Upper lobe of right lung (tissue), 1 donor: ENCODE measurements at places on chromosomes 11 and 22.

DNA sequence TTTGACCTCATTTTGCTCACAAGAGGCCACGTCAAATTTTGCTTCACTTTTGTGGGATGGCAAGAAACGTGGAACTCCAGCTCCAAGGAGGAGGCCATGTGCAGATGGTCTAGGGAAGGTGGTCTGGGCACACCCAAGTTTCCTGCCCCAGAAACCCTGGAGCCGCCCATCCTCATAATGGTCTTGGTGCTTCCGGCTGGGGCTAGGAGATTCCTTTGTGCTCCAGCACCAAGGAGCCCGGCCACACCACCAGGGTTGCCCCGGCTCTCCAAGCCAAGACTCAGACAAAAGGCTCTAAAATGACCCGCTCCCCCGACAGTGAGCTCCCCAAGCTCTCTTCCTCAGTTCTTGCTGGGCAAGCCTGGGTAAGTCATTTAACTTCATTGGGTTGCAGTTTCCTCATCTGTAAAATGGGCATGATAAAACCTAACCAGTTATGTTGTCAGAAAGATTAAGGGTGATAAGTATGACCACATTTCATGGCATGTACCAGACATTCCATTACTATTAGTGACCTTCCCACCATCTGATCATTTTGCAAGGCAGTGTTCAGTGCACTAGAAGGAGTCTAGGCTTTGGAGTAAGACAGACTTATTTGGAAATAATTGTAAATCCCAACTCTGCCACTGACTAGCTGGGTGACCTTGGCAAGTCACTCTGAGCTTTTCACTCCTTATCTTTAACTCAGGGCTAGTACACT is 23.3 kb downstream of the DKK3 start:
- DNase-seq: peak; percentile 48

DNA sequence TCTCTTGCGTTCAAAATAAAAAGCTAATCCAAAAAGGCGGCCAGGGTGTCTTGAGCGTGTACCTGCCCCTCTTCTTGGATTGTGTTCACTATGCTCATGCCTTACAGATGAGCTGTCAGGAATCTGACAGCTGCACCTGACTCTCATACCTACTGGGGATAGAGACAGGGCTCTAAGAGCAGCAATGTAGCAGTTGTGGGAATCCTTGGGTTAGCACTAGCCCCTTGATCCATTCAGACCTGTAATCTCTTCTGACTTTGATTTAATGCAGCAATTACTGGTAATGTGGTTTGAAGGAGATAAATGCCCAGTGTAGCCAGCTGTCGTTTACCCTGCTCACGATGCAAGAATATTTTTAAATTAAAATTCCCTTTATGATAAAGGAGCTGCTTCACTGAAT is 145.8 kb downstream of the APOL5 start:
- no peak for DNase-seq

DNA sequence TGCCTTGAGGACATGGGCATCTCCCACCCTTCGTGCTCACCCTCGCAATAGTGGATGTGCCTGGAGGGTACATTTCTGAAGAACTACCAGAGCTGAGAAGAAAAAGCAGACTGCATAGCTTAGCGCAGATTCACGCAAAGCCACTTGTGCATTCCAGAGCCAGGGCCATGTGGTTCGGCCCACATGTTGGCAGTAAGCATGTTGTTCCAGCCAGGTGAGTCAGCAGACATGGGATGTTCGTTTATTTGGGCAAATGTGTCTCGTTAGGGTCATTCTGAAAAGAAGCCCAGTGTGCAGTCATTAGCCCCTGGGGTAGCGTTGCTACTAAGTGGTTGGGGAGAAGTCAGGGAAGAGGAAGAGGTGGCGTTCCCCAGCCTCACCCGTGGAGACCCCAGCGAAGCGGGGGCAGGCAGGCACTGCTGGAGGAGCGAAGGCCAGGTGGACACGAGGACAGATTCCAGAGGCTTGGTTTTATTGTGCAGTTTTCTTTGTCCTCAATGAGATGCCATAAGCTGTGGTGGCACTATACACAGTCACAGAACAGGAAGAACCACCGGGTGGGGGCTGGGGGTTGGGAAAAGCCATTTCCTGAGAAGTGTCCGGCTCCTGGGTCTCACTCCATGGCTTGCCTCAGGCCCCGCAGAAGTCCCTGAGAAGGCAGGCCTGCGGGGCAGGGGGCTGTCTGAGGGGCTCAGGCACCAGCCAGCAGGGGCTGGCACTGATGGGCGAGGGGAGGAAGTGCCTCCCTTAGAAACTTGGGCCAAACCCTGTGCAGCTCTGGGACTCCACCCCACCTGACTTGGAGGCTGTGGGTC is 5.0 kb downstream of the THY1 start:
- DNase-seq: no peak

DNA sequence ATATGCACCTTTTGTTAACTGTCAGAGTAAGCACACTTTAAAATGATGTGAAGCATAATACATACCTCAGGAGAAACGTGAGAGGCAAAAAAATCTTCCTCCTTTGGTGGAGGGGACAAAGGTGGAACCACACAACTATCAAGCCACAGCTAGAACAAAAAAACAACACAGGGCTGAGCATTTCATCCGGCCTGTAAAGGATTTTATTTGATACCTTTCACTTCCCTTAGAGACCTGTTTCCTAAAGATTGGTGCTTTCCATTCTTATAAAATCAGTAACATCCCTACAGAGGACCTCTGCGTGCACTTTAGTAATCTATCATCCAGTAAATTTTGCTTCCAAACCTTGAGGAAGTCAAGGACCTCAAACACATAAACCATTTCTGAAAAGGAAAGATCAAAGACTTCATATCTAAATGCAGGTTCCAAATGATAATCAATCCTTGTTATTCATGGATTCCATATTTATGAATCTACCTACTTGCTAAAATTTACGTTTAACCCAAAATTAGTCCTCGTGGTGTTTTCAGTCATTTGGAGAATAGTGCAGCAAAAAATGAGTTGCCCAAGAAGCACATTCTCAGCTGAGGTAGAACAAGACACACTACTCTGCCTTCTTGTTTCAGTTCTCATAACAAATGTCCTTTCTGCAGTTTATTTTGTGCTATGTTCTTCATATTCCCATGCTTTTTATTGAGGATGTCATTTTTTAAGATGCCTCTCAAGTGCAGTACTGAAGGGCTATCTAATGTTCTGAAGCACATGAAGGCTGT is 22.7 kb downstream of the ARFGAP3 start:
- no peak for DNase-seq

GRCh38 chr11:76735841-76736240 is 47.3 kb upstream of the TSKU start:
- DNase-seq: no peak

DNA sequence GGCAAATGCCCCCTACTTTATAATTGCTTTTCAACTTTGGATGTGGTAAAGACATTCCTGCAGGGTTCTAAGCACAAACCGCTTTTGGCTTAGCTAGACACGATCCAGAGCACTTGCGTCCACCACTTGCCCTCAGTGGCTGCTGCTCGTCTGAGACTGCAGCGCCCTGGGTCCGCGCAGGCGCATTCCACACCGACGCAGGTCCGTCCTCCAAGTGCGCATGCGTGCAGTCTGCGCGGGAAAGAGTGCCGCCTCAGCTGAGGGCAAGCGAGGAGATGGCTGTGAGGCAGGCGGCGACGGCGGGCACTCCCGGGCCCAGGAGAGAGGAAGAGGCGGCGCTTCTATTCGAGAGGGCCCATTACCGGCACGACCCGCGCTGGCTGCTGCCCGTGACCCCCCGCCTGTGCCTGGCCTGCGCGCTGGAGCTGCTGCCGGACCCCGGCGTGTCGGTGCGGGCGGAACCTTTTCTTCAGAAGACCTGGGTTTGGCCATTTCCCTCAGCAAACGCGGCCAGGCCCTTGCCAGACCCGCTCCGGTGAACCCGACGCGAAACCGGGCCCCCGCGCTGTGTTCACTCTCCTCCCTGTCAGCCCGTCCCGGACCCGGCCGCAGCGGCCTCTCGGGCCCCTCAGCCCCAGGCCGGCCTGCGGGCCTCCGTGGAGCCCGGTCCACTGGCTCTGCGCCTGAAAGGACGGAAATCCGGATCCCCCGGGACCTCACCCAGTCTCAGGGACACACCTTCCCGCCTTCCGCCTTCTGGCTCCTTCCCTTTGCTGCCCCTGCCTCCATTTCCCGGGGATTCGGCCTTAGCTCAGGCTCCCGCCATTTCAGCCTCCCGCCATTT is at the start of gene MEI1:
MEI1 (plus strand) TSS at position 240 of the 844 bp plus-strand sequence; CDS start at position 276, 36 bp downstream.
- peak; percentile 93 for DNase-seq

DNA sequence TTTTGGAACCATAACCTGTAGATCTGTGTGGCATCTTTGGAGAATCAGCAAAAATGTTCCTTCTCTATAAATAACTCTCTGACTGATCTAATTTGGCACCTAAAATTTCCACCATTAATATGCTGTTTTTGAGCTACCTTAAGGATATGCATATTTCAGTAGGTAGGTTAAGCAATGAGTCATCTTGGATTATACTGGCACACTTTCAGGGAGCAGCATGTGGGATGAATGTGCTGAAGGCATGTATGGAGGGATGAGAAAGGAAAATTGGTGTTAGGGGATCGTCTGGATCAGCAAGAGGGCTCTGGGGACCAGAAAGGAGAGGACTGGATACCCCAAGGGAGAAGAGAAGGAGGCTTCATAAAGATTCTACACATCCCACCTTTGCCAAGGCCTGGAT is 44.6 kb upstream of the ELF5 start:
- no peak for DNase-seq

GRCh38 chr11:134583397-134583990 is 171.5 kb upstream of the B3GAT1 start:
- no peak for DNase-seq

GRCh38 chr22:24518771-24519485 is 23.8 kb downstream of the UPB1 start:
- no peak for DNase-seq

- no peak for DNase-seq
Observed at GRCh38 chr11:6253197-6253596, 6.4 kb upstream of the CCKBR start.

- no peak for DNase-seq
Observed at GRCh38 chr22:48157676-48158075, 1395.2 kb downstream of the TBC1D22A start.

GRCh38 chr22:49765091-49765771 is 62.4 kb downstream of the BRD1 start:
- peak; percentile 63 for DNase-seq

DNA sequence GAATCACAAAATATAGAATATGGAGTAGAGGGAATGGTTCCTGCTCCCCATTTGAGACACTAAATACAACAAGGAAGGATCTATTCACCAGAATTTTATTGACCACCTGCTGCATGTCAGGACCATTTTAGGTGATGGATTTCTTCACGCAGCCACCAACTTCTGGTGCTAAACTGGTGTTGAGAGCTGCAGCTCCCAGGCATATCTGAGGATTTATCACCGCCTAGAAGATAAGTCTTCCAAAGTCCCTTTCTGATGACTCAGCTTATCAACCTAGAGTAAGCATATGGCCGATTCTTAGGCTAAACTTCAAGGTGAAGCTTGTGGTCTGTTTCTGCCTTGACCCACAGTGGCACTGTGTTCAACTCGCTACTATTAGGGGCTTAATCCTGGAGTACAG is 6.7 kb downstream of the DDI1 start:
- DNase-seq: no peak

DNA sequence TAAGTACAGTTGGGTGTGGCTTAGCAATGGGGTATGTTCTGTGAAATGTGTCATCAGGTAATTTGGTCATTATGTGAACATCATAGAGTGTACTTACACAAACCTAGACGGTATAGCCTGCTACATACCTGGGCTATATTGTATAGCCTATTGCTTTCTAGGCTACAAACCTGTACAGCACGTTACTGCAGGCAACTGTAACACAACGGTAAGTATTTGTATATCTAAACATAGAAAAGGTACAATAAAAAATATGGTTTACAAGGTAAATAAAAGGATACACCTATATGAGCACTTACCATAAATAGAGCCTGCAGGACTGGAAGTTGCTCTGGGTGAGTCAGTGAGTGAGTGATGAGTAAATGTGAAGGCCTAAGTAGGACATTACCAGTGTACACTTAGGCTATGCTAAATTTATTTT is 73.1 kb upstream of the GDPD4 start:
- DNase-seq: no peak

DNA sequence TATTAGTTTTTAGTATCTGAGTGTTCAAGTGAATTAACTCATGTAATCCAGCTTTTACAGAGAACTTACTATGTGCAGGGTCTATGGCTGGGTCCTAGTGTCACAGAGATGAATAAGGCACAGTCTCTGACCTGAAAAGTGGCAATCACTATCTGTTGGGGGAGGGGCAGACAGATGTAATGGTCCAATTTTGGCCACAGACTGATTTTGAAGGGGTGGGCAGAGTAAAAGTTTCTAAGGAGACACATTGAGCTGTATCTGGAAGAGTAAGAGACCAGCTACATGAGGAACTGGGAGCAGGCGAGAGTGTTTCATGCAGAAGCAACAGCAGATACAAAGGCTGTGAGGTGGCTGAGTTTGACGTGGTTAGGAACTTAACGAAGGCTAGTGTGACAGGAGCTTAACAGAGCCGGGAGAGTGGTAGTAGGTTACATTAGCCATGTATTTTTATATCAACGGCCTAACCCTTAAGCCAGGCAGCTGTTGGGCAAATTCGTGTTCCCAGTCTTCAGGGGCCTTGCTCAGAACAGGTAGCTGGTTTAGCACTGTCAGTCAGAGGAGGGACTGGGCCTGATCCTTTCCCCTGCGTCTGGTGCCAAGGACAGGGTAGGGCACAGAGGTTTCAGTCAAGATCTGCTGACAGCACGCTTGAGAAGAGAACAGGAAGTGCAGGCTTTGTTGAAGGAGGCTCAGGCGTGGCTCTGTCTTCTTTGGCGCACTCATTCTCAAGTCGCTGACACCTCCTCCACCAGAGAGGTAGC is 1.4 kb upstream of the STIM1 start:
- DNase-seq: no peak

DNA sequence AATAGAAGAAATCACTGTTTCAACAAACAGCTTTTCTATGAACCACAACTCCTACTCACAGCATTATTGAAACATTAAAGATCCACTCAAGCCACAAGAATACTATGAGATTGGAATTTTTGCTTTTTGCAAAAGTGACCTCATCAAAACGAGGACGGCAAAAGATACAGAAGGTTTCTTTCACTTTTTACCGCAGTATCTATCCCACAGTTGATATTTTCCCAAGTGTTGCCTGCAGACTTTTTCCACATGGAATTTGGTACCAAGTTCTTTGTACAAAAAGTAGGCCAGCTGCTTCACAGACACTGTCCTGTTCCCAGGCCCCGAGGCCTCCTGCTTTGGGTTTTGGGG is 204.0 kb downstream of the TBC1D22A start:
- DNase-seq: no peak

DNA sequence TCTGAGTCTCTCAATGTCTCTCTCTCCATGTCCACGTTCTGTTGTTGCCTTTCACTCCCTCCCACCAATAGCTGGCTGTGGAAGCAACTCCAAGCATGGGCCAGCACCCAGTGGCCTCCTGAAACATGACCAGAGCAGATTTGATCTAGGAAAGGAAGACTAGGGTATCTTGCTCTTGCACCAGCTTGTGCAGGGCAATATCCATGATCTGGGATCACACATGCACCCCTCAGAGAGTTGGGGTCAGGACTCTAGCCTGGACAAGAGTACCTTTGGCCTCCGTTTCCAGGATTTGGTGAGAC is 34.5 kb upstream of the RIC3 start:
- no peak for DNase-seq

GRCh38 chr22:49687786-49688515 is 139.7 kb downstream of the BRD1 start:
- DNase-seq: no peak
